AML-193 (cell line): ENCODE measurements at places on chromosomes 1 and 21.

GRCh38 chr21:39029086-39029755 lies 154.0 kb downstream of the PSMG1 start:
- DNase-seq = no peak

DNA sequence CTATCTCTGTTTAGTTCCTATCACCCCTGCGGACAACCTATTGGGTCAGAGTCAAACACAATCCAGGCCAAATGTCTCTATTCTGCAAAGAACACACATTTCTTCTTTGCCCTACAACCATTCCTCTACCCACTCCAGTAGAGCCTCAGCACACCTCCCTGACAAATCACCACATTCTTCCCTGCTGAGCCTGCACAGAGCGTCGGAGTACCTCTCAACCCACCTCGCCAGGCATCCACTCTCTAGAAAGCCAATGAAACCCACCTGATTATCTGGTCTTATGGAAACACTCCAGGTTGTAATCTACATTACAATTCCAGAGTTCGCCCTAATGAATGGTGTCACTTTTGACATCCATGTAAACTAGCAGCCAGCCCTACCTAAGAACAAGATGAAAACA lies 47.1 kb downstream of the RGS5 start:
- no peak for DNase-seq

DNA sequence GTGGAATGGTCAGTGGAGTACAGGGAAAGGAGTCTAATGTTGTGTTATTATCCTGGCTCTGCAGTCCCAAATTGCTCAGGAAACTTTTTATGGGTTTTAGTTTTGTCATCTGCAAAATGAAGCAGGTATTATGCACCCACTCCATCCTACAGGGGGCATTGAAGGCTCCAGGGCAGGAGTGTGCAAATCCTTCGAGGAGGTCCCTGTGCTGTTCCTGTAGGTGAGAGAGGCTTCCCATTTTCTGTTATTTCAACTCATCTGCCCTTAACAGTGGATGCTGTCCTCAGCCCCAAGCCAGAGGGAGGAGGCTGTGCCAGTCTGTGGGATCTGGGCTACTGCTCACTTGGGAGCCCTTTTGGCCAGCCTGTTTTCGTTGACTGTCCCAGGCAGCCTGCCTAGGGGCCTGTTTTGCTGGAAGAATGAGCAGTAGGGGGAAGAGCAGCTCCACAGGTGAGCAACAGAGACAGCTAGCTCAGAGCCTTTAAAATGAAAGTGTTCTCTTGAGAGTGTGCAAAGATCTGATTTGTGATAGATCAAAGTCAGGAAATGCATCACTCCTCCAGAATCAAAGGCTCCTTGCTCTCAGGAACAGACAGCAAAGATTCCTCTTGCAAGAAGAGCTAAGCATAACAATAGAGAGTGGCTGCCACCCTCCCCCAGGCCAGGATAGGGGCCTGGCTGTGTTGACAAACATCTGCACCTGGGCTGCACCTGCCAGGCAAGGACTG lies 317.6 kb upstream of the PROX1 start:
- no peak for DNase-seq

- no peak for DNase-seq
Observed at GRCh38 chr1:236027104-236027503, 37.8 kb downstream of the NID1 start.

GRCh38 chr1:214540324-214540723 lies 11.1 kb downstream of the PTPN14 start:
- DNase-seq = no peak

DNA sequence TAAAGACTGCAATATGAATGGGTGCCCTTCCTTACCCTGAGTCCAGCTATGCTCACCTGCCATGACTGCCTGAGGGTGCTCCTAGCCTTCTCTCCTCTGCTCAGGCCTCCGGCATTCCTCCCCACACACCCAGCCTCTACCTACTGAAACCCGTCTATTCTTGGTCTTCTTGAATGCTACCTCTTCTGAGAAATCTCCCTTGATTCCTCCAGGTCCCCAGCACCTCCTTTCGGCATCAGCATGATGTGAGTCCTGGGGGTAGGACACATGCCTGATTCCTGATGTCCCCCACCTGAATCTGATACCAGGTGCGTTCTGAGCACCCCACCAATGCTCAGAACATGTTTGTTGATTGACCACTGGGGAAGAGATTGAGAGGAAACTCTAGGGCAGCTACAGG lies 8.6 kb downstream of the LDLRAD1 start:
- DNase-seq = no peak

GRCh38 chr1:21249940-21250493 lies 40.2 kb downstream of the ECE1 start:
- DNase-seq = no peak

- DNase-seq = peak; percentile 8
Observed at GRCh38 chr1:97674517-97674916, 246.3 kb downstream of the DPYD start.

- no peak for DNase-seq
Observed at GRCh38 chr1:243968413-243968812, 82.7 kb upstream of the ZBTB18 start.

GRCh38 chr1:43558346-43558841 lies 27.7 kb downstream of the PTPRF start:
- DNase-seq = no peak

- no peak for DNase-seq
Observed at GRCh38 chr1:26028490-26028980, 7.0 kb downstream of the EXTL1 start.

- DNase-seq = no peak
Observed at GRCh38 chr1:63368131-63368530, 704 bp downstream of the ALG6 start.

DNA sequence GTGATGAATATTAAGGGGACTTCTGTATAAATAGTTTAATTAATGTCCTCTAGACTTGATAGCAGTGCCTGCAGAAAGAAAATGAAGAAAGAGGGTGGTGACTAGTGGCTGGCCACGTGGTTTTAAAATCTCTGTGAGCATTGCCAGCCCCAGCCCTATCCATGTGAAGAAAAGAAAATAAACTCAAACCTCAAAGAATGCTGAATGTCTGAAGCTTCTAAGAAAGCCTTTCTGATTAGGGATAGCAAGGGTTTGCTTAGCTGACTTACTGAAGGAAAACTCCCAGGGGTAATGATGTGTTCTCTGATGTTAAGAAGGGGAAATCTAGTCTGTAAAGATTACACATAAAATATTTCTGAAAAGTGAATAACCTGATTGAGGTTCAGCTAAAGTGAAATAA lies 31.8 kb downstream of the ADGRL2 start:
- no peak for DNase-seq

DNA sequence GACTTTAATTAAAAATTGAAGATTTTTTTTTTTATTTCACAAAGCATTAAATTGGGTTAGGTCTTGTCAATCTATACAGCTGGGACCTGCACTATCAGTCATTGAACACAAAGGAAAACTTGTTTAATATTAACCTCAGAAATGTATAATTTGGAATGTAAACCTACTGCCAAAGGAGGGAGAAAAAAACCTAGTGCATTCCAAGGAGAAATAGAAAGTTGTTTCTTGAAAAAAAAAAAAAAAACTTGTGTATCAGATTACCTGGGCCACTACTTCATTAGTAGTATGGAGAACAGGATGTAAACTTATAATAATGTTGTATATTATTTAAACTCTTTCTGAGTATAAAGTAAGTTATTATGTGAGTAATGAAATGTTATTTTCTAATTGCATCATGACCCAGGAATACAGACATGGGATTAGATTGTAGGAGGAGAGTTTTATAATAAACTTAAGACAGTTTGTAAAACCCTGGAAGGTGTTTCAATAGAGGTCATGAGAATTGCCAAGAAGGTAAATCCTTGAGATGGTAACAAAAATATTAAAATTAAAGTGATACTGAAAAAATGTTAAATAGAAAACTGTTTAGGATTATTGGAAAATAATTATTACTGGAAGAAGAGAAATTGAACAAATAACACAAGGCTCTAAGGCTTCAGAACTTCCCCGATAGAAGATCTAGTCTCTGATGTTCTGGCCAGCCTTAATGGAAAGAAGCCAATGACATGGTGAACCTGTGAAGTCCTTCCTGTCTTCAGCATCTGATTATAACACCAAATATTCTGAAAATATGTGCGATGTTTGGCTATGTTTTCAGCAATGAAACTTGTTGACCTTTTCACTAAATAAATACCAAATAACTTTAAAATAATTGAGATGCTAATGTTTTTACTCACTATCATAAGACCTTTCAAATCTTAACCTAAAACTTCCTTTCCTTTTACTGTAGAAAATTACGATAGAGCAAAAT lies 412.8 kb upstream of the LYPLAL1 start:
- no peak for DNase-seq

- no peak for DNase-seq
Observed at GRCh38 chr1:163196449-163196787, 6.3 kb downstream of the RGS5 start.

DNA sequence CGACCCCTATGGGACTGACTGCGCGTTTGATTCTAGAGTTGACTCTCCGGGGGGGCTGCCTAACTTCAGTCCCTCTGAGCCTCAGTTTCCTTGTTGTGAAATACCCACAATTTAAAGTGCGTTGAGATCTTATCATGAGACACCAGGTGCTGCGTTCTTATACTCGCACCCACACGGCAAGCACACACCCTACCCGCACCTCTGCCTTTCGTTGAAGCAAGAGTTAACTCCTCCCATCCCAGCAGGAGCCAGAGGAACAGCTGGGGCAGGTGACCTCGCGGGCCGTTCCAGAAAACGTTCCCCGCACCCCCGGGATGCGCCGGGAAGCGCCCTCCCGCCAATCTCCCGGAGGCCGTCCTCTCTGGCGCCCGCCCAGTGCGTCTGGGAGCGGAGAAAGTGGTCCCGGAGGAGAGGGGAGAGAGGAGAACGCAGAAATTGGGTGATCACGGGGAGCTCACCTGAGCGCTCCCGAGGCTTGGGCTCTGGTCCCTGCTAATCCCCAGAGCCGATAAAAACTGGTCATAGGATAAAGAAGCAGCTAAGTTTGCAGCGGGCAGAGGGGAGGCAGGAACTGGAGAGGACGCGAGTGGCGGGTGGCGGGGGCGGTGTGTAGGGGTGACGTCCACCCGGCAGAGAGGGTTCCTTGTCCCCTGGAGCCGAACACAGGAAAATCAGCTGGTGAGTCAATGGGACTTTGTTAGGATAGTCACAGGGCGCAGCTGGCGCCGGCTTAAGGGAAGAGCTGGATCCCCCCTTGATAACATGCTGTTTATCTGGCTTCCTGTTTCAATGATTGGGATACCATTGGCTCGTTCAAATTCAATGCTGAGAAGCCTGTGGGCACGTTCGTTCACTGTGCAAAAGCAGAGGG lies 869 bp downstream of the NAV1 start:
- DNase-seq = no peak

DNA sequence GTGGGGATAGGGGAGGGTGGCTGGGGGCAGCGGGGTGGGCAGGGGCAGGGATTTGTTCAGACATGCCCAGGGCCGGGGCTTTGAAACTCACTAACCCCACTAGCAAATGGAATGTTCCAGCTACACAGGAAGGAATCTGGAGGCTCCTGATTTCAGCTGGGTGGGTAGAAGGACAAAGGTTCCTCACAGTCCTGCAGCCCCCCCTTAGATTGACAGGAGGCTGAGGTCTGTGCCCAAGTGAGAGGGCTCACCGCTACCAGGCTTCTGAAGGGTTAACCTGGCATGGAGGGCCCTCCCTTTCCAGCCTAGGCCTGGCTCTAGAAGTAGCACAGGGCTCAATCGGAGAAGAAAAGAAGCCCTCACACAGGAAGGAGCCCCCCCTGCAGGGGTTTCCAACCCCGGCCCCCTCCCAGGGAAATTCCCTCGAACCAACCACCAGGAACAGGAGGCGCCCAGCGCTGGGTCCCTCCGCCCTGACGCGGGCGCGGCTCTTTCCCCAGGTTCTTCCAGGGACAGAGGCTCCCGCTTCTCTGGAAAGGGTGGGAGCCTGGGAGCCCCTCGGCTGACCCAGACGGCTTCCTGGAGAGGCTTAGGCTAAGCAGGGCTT lies 3.3 kb downstream of the EPHA2 start:
- DNase-seq = no peak

- DNase-seq = no peak
Observed at GRCh38 chr1:113451710-113452109, 61.4 kb downstream of the MAGI3 start.

DNA sequence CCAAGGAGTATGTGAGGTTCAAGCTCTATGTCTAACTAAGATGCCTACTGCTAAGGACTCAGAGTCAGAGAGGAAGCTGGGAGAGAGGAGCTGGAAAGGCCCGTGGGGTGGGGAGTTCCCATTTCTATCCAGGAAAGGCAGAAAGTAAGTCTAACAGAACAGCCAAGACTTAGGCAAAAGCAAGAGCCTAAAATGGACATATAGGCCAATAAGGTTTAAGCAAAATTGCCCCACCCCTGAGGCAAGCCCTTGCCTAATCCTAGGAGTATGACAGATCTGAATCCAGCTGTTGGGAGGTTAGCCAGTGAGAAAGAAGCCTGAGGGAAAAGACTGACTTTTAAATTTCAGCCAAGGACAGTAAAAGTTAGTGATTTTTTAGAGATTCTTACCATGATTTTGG lies 1.6 kb upstream of the KLHDC9 start:
- peak; percentile 66 for DNase-seq

DNA sequence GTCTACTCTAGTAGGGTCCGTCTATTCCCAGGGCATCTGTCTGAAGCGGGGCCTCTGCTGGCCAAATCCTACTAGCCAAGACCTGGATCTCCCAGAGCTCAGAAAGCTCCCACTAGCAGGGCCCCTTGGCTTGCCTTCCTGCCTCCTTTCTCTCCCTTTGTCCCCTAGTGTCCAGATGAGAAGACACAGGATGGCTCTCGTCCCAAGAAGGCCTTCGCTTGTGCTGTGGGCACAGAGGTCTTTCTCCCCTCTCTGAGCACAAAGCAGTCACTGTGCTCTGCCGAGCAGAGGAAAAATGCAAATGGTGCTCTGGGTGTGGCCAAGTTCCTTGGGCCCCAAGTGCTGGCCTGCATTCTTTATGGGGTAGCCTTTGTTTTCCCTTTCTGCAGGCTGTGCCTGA lies 13.0 kb upstream of the GPR137B start:
- DNase-seq = no peak

DNA sequence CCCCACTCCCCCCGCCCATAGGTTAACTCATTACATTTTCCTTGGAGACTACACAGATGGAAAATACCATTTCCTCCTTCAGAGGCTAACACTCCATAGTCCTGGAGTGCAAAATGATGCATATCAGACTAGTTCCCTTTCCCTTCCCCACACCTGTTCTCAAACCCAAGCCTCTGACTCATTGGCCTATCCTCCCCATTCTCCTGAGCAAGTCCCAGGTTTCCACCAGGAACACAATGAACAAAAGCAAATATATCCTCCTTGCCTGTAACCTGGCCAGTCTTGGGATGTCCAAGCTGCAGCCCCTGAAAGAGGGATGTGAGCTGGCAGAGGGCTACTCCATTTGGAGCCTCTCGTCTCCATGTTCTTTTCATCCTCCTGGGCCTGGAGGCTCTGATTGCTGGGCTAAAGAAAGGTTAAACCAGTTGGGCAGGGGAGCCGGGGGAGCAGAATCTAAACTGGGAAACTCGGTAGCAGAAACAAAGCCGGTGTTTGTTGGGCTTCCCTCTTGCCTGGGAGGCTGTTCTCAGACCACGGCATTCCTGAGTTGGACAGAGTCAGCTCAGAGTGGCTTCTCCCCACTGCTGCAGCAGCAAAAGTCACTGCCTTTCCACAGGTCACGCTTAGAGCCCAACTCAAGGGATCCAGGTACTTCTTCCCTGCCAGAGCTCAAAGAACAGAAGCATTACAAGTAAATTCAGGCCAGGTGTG lies 13.9 kb downstream of the SSR2 start:
- DNase-seq = no peak
